Naive thymus-derived CD4-positive, alpha-beta T cell (primary cell): ENCODE measurements at places on chromosomes 3 and 15. TPM values are rescaled to one million over a fixed set of nuclear protein-coding genes. Genes with fewer than 3 reads are reported as not detected.

The SLC28A1 gene
- not detected for total RNA-seq

DNA sequence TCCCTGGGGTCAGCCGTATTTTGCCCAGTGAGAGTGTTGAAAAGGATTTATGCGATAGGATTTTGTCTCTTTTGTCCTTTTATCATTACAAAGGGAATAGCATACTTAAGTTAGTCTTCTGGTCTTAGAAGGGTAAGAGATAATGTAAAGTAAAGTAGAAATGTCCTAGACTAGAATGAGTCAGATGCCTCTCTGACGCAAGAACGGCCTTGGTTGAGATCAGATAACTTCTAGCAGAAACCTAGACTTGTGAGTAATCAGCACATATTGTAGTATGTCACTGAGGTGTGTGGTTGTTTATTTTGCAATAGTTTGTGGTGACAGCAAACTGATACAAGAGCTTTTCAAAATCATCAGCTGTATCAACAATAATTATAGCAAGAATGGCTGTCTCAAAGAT lies 866.1 kb downstream of the NSUN3 start:
- no peak for DNase-seq

The TRIM42 gene
- not detected for total RNA-seq

DNA sequence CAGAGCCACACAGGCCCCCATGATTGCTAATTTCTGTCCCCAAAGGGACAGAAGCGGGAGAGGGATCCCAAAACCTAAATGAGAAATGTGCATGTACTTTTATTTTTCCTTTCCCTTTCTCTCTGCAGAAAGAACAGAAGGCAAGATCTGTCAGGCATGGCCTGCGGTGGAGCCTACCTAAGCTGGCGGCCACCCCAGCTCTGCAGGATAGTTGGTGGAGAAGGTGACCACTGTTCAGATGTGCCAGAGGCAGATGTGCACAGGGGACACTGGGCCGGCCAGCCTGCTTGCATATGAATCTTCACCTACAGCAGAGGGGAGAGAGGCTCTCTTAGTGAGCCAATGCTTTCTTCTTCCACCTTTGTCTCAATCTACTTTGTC lies 2.1 kb upstream of the AMOTL2 start:
- DNase-seq, result no peak

- DNase-seq, result no peak
These were observed 61.3 kb upstream of the LPP start for GRCh38 chr3:188092648-188093047.

- DNase-seq, result no peak
These were observed 126.0 kb upstream of the PRR20G start for GRCh38 chr3:127413871-127414270.

- DNase-seq, result no peak
These were observed 6.1 kb downstream of the SLC51B start for GRCh38 chr15:65051266-65051665.

DNA sequence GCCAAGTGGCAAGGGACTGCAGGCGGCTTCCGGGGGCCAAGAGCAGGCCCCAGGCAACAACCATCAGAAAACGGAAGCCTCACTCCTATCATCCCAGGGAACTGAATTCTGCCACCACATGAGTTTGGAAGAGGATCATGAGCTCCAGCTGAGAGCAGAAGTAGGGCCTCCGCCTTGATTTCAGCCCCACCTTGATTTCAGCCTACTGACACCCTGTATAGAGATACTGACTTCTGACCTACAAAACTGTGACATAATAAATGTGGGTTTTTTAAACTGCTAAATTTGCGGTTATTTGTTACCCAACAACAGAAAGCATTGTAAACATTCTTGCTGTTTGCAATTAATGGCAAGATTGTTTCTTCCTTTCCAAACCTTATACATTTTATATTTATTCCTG lies 21.6 kb upstream of the RARRES1 start:
- no peak for DNase-seq

- DNase-seq, result no peak
These were observed 265.1 kb downstream of the TJP1 start for GRCh38 chr15:29557171-29557570.

DNA sequence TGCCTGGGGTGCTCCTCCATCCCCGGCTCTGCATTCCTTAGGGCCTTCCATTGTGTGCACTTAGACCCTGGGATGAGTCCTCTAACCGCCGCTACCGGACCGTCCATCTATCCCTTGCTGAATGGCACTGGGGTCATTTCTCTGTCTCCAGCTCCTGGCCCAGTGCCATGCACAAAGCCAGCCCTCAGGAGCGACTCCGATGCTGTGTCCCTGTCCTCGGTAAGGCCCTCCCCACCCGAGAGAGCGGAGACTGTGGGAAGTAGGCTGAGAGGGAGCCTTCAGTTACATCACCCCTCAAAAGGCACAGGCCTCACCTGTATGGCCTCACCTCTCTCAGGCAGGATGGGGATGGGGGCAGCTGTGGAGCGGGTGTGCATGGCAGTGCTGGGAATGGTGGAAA lies 33.8 kb downstream of the MUC4 start:
- no peak for DNase-seq

GRCh38 chr3:54028372-54028771 lies 94.0 kb upstream of the CACNA2D3 start:
- DNase-seq, result no peak

The MEF2A gene
- 34.0 TPM for total RNA-seq
